ENCODE measurements at places on chromosomes 7 and 10.

DNA sequence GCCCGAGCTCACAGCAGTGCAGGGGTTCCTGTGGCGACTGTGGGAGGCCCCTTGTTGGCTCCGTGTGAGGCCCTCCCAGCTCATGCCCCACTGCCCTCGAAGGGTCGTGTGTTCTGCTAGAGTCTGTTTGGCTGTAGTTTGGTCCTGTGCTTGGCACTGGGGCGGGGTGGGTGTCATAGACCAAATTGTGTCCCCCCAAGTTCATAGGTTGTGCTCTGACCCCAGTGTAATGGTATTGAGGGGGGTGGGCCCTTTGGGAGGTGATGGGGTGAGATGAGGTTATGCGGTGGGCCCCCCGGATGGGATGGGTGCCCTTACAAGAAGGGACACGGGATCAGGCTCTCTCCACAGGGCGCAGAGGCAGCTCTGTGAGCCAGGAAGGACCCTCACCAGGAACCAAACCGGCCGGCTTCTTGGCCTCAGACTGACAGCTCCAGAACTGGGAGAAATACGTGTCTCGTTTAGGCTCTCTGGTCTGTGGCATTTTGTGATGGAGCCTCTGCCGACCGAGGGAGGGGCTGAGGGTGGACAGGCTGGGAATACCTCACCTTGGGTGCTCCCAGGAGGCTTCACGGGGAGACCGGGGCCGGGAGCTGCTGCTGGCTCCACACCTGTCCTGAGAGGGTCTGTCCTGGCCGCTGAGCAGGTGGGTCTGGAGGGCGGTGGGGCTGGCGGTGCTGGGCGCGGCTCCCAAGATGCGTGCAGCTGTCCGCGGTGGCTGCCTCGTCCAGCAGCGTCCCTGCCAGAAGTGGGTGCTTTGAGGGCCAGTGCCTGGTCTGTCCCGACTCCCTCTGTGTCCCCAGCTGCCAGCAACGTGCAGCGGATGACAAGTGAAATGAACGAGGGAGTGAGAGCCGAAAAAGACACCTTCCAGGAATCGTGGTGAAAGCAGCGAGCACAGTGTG lies 89.4 kb downstream of the INPP5A start:
- DNase-seq = no peak

GRCh38 chr10:102856758-102857424 lies 2.8 kb downstream of the BORCS7 start:
- DNase-seq = no peak

- no peak for DNase-seq
Measured at GRCh38 chr7:49731836-49732235, 41.6 kb upstream of the VWC2 start.

- DNase-seq = no peak
Measured at GRCh38 chr7:121023683-121024511, 35.4 kb downstream of the CPED1 start.

GRCh38 chr10:36023939-36024338 lies 381.8 kb upstream of the FZD8 start:
- DNase-seq = no peak

- DNase-seq = no peak
Measured at GRCh38 chr10:43980715-43981114, 332.0 kb upstream of the ZNF32 start.

GRCh38 chr7:142579946-142580345 lies 169.3 kb upstream of the PRSS1 start:
- DNase-seq = no peak

DNA sequence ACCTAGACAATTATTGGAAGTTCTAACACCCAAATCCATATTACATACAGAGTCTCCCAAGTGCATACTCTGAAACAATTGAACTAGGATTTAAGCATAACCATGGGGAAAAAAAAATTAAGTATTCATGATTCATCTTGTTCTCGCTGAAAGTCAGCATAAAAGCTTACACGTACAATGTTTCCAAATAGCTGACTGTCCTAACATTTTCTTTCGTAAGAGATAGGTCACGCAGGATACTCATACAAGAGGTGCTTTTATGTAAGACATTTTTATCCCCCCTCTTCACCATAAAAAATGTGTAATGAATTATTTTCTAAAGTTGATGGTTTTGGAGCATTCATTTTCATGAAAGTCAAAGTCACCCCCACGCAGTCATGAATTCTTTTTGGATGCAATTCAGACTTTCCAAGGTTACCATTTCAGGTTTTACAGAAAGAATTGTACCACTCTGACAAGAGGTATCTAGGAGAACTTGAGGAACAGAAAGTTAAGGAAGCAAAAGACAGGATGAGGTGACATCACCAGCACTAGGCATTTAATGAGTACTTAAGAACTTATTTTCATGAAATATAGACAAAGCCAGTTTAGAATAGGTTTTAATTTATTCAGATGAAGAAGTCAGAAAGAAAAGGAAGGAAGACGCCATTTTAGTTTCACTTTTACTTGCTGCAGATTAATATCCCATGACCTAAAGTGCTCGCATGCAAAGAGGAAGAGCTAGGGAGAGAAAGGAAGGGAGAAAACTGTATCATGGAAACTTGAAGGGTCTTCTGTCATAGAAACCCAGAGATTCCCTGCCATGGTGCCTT lies 55.8 kb downstream of the TMEM26 start:
- no peak for DNase-seq

DNA sequence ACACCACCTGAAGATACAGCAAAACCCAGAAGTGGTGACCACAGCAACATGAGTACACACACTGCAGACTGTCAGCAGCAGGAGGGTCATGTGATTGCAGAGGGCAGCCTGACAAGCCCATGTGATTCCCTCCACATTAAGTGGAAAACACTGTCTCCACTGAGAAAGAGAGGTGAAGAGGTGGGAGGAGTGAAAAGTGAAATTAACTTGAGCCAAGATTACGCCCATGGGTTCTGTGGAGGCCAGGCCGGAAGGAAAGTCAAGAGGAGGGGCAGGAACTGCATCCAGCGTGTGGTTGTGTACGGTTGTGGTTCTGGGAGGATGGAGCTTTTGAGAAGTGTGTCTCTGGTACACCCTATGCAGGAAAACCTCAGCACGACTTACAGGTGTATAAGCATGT lies 138.5 kb downstream of the PLXNA4 start:
- DNase-seq = no peak

- DNase-seq = no peak
Measured at GRCh38 chr10:89652806-89653370, 7.8 kb upstream of the PANK1 start.

DNA sequence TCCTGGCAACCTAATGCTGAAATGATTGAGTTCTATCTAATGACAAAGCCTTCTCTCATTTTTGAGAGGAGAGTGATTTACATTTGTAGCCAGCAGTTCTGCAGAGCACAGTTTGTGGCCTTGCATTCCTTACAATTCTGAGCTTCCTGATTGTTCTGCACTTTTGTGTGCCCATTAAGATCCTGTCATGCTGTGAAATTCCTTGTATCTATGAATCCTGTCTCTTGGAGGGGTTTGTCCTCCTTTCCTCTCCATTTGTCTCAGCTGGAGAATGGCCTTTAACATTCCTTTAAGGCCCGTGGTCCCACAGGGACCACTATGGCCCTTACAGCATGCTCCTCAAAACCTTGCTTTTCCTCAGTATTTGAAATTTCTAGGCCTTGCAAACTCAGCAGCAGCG lies 10.4 kb downstream of the KLHL7 start:
- DNase-seq = no peak

DNA sequence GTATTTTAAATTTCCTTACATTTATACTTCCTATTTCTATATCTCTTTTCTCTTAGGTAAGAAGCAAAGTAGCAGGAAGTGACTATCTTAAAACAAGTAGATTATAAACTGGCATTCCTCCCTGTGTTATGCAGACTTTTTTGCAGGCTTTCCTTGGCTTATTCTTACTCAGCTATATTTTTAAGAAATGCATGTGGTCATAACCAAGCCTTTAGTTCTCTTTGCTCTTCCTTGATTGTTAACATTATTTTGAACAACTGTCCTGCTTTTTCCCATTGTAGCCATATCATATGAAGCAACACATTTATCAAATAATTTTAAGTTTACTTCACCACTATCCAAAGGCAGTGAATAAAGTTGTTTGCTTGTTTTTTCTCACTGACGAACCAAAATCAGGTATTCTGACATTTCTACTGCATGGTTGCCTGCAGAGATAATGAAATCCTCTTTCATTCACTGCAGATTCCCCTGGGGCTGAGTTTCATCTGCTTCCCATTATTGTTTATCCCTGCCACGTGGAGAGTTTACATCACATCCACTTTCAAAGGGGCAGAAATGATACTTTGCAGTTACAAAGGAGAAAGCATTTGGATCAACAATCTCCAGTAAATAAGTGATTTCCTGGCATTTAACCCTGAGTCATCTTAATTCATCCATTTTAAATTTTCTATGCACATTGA lies 389.9 kb upstream of the SEMA3C start:
- no peak for DNase-seq

- no peak for DNase-seq
Measured at GRCh38 chr7:71385330-71385729, 253.4 kb downstream of the GALNT17 start.

DNA sequence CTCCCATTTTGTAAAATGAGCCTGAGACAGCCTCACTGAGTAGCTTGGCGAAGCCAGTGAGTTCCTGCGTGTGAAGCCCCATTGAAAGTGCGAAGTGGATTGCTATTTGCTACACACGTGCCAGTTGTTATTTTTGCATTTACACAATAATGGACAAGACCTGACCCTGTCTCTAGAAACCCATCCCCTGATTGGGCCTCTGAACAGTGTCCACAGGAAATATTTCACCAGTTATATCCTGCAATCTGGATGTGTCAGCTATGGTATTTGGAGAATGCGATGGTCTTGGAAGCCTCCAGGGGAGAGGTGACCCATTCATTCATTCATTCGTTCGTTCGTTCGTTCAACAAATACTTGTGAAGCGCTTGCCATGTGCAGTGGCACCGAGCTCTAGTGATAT lies 37.1 kb downstream of the COL13A1 start:
- DNase-seq = no peak

GRCh38 chr7:47085491-47086275 lies 496.2 kb downstream of the TNS3 start:
- DNase-seq = no peak

GRCh38 chr7:94970085-94970576 lies 62.7 kb downstream of the PPP1R9A start:
- DNase-seq = no peak

DNA sequence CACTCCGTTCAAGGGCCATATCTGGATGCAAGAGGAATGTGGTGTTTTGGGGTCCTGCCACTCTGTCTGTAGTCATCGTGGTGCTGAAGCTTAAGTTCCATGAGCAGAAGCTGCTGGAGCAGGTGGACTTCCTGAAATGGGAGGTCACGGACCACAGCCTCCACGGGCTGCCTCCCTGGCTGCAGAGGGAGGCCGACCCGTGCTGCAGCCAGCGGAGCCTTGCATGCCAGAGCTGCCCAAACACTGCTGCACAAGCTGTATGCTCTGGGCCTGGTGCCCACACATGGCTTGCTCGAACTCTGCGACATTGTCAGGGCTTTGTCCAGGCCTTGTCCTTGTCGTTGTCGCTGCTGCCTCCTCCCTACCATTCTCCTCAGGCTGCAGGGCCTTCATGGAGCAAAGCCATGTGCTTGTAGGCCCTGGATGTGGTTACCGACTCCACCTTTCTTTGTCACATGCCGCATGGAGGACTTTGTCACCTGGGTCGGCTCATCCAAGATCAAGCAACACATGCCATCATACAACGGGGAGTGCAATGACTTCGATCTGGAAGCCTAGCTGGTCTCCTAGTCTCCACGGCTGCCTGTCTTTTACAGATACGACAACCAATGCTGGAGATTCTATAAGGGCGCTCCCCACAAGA lies 21.4 kb downstream of the GARIN1A start:
- no peak for DNase-seq

- no peak for DNase-seq
Measured at GRCh38 chr10:49767752-49768151, 5.6 kb upstream of the OGDHL start.

- DNase-seq = no peak
Measured at GRCh38 chr7:36191292-36191920, 38.4 kb downstream of the EEPD1 start.

DNA sequence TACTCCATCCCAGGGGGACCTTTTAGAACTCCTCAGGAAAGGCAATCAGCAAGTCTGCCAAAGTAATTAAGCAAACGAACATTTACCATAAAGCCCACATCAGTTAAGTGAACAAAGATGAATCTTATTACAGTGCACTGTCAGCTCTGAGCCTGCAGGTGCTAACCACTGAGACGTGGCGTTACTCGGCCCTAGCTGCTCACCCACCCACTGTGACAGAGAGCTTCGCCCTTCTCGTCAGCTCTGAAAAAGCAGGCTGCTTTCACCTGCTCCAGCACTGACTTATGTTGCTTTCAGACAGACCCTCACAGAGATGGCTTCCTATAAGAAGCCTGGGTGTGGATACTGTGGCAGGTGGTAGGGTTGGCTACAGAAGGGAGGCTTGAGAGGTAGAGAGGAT lies 57.7 kb upstream of the KCNIP2 start:
- no peak for DNase-seq

DNA sequence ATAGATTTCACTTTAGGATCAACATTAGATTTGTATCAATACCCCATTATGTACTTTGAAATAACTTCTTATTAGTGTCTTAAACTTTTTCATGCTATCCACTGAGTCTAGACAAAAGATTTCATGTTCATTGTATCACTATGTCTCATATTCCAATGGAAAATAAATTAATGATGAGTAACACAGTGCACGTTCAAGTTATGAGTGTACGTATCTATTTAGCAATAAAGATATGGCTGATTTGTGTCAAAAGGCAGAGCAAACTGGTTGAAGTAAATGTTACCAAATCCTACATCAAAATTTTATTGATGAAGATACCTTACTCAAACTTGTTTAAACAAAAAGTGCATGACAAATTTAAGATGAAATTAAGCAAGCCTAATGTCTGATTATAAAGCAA lies 102.4 kb downstream of the SEMA3E start:
- no peak for DNase-seq

DNA sequence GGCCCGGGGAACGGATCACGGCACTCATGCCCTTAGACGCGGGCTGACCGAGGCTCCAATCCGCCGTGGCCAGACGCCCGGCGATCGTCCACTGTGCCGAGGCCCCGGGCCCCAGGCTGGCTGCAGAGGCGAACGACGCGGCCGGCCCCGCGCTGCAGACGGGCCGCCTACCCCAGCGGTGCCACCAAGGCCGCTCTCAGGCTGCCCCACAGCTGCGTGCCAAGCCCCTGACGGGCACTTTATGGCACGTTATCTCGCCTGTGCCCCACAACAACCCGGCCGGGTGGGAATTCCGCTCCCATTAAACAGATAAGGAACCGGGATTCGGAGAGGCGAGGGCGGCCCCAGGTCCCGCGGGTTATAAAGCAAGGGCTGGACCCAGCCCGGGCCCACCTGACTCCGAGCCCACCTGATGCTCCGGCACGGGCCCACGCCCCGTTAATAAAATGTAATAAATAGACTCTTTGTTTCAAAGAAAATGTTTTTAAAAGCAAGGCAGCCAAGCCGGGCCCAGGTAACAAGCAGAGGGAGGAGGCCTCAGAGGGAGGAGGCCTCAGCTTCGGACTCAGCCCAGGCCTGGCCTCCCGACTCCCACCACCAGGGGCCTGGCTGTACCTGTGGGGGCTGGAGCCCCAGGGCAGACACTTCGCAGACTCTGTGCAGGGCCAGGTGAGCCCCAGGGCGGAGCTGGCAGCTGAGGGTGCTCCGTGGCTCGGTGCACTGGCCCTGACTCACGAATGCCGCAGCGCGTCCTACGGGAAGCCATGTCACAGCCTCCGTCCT lies 79.7 kb downstream of the FOXL3 start:
- no peak for DNase-seq

Measured in activated gamma-delta T cell treated with anti-CD3 and anti-CD28 coated beads, Interleukin-2, amount 50 U/mL, for 16 hours (primary cell).